ENCODE measurements at places on chromosomes 1 and 21. TPM values are rescaled to one million over a fixed set of nuclear protein-coding genes. Genes with fewer than 3 reads are reported as not detected.

Gene KCNE2
- not detected for polyA plus RNA-seq

Gene PPFIA4
- 6.7 TPM for polyA plus RNA-seq

Gene MCOLN3
- polyA plus RNA-seq = 3.2 TPM

Gene PIP5K1A
- 33.8 TPM for polyA plus RNA-seq

Gene EFNA4
- 1.6 TPM for polyA plus RNA-seq

Gene TNFRSF8
- polyA plus RNA-seq = not detected

Gene WNT3A
- not detected for polyA plus RNA-seq

Gene C1orf141
- not detected for polyA plus RNA-seq

Gene LEMD1
- polyA plus RNA-seq = not detected

Gene KRTAP11-1
- polyA plus RNA-seq = not detected

Gene TENT5C
- 0.20 TPM for polyA plus RNA-seq

Gene PTGFR
- not detected for polyA plus RNA-seq

Gene FMN2
- 40.2 TPM for polyA plus RNA-seq

Gene MASP2
- not detected for polyA plus RNA-seq

Gene KRTAP21-2
- polyA plus RNA-seq = not detected

Gene OR2L8
- not detected for polyA plus RNA-seq

Gene AADACL4
- not detected for polyA plus RNA-seq

Gene TMPRSS15
- not detected for polyA plus RNA-seq

Gene ADAMTS5
- polyA plus RNA-seq = 0.22 TPM

Gene LINGO4
- 0.12 TPM for polyA plus RNA-seq

Gene LAX1
- polyA plus RNA-seq = not detected

Gene CFH
- polyA plus RNA-seq = 6.4 TPM

Gene MSH4
- not detected for polyA plus RNA-seq

Gene LCE2C
- not detected for polyA plus RNA-seq

Gene NMNAT2
- polyA plus RNA-seq = 12.3 TPM

Gene ARMH1
- 5.2 TPM for polyA plus RNA-seq

All from brain (organoid and tissue), 16 donors.